Thoracic aorta endothelial cell (primary cell): ENCODE measurements at places on chromosomes 4 and X. TPM values are rescaled to one million over a fixed set of nuclear protein-coding genes. Genes with fewer than 3 reads are reported as not detected.

SULT1B1 gene
- total RNA-seq, result 150 and 219 TPM in 2 replicates

EGFL6 gene
- not detected in 2 replicates for total RNA-seq

CXXC4 gene
- under 0.01 and 0.36 TPM in 2 replicates for total RNA-seq

ZFP42 gene
- total RNA-seq, result 0.07 TPM in 1 of 2 replicates, not detected in the other

ADH4 gene
- not detected in 2 replicates for total RNA-seq

SOD3 gene
- total RNA-seq, result not detected in 2 replicates

GABRE gene
- 9.6 and 11.8 TPM in 2 replicates for total RNA-seq

UNC5C gene
- under 0.01 and 0.13 TPM in 2 replicates for total RNA-seq

ELK1 gene
- 12.0 and 18.9 TPM in 2 replicates for total RNA-seq

CENPVL2 gene
- not detected in 2 replicates for total RNA-seq

PPP4R3C gene
- total RNA-seq, result not detected in 2 replicates

PNPLA4 gene
- 7.8 and 11.1 TPM in 2 replicates for total RNA-seq

PF4V1 gene
- total RNA-seq, result 0.80 TPM in 1 of 2 replicates, not detected in the other

NXF2B gene
- not detected in 2 replicates for total RNA-seq

FRYL gene
- total RNA-seq, result 140 and 150 TPM in 2 replicates

NAA10 gene
- 114 and 132 TPM in 2 replicates for total RNA-seq

TEX13B gene
- not detected in 2 replicates for total RNA-seq

CTSO gene
- 5.7 and 6.9 TPM in 2 replicates for total RNA-seq

BTK gene
- 0.14 and 0.27 TPM in 2 replicates for total RNA-seq

MEPE gene
- total RNA-seq, result not detected in 2 replicates

PAGE4 gene
- not detected in 2 replicates for total RNA-seq

GRIA3 gene
- 0.07 TPM in 1 of 2 replicates, not detected in the other for total RNA-seq

HERC5 gene
- 0.80 and 1.6 TPM in 2 replicates for total RNA-seq

PPP2R2C gene
- total RNA-seq, result under 0.01 TPM in 1 of 2 replicates, not detected in the other

AMBN gene
- total RNA-seq, result not detected in 2 replicates

TTC29 gene
- total RNA-seq, result not detected in 2 replicates

NLGN4X gene
- under 0.01 TPM in 1 of 2 replicates, not detected in the other for total RNA-seq

ASB11 gene
- total RNA-seq, result 0.14 TPM in 1 of 2 replicates, not detected in the other

ZAR1 gene
- not detected in 2 replicates for total RNA-seq

NRK gene
- 1.6 and 5.3 TPM in 2 replicates for total RNA-seq

SORCS2 gene
- not detected in 2 replicates for total RNA-seq

SYN1 gene
- total RNA-seq, result not detected in 2 replicates
